Common myeloid progenitor, CD34-positive (primary cell): ENCODE measurements at places on chromosomes 2 and 18.

GRCh38 chr2:112140205-112140802, 2.1 kb downstream of the FBLN7 start:
- DNase-seq, result no peak

- no peak for DNase-seq
Observed at GRCh38 chr2:220930271-220931076, 641.6 kb downstream of the EPHA4 start.

- DNase-seq, result no peak
Observed at GRCh38 chr2:1968988-1969700, 224.8 kb upstream of the PXDN start.

DNA sequence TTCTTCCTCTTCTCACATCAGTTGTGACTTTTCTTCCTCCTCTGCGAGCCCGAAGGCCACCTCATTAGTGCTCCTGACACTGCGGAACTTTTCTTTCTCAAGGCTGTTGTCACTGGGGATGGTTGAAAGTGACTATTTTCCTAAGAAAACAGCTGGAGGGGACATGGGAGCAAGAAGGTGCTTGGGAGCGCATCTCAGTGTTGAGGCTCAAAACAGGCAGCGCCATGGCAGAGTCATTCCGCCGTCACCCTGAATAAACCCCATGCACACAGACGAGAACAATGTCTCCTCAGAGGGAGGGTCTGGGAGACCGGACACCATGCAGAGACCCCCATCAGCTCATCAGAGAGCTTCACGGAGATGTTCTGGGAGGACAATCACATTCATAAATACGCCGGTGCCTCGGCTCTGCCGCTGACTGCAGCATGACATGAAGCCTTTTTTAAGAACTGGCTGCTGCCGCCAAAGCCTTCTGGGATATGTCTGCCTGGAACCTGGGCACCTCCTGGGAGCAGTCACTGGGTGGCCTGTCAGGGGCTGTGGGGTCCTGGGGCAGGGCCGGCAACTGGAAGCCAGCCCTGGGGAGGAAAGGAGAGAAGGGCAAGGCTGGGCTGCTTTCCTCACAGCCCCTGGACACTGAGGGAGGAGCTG, 19.2 kb downstream of the ATOH8 start:
- no peak for DNase-seq

DNA sequence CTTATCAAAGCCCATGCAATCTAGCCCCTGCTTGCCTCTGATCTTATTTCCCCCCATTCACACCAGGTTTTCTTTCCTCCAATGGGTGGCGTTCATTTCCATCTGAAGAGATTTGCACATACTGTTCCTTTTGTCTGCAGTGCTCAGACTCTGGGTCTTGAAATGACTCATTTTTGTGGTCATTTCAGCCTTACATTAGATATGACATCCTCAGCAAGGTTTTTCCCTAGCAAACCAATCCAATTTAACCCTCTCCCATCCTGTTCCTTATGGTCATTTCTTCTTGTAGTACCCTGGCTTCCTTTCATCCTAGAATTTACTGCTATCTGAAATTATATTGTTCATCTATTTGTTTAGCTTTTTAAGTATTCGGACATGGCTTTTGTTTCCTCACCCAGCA, 42.5 kb upstream of the SCN1A start:
- DNase-seq, result no peak

- DNase-seq, result no peak
Observed at GRCh38 chr2:187157046-187157445, 291.0 kb downstream of the CALCRL start.

DNA sequence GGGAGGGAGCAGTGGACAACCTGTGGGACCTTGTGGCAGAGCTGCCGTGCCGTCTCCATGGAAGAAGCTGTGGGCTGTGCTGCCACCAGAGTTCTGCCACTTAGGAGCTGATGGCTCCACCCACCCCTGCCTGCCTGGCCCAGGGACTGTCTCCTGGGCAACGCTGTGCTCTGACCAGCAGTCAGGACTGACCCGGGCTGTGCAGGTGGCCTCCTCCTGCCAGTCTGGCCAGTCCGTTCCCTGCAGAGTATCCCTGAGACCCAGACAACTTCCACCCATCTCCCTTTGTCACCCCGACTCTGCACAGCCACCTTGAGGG, 12.8 kb downstream of the ASIC4 start:
- DNase-seq, result no peak

GRCh38 chr2:54496920-54497319, 40.8 kb downstream of the SPTBN1 start:
- DNase-seq, result peak; percentile 71
